ENCODE measurements at places on chromosomes 1 and 21.

- DNase-seq = no peak
Measured at GRCh38 chr1:221840511-221841243, 98.8 kb upstream of the DUSP10 start.

DNA sequence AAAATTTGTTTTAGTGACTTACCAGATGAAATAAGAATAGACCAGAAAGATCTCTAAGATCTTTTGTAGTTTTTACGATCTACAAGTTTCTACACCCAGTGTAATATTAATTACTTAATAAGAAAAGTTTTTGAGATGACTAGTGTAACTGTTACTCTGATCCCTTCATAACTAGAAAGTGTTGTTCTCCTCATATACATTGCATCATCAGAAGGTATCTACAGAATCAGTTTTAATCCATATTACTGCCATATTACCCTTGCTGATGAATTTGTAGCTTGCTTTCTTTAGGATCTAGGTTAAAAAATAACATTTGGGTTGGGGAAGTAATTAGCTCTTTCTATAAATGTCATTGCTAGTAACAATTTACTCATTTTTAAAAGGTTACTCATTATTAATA lies 72.5 kb downstream of the GPR161 start:
- no peak for DNase-seq

DNA sequence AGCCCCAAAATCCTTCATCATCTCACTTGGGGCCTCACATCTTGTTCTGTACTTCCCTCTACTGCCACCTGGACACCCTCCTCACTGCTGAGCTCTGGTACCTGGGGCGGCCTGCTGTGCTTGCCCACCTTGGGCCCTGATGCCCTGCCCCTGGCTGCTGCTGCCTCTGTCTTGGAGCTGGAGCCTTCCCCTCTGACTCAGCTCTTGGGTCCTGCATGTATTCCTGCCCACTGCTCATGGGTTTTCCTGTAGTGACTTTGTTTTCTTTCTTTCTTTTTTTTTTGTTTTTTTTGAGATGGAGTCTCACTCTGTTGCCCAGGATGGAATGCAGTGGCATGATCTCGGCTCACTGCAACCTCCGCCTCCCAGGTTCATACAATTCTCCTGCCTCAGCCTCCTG lies 37.5 kb downstream of the TRAPPC10 start:
- no peak for DNase-seq

GRCh38 chr1:59952065-59952464 lies 25.5 kb upstream of the CYP2J2 start:
- no peak for DNase-seq
